Karpas-422 (cell line): ENCODE measurements at places on chromosomes 1 and 21. TPM values are rescaled to one million over a fixed set of nuclear protein-coding genes. Genes with fewer than 3 reads are reported as not detected.

- no peak for DNase-seq
- H3K4me1 ChIP-seq, result peaks cover 42% of the 10 kb centered on the region
- no peaks in the 10 kb centered on the region for H3K27me3 ChIP-seq
Measured at GRCh38 chr1:15620155-15620545, 2.9 kb downstream of the DDI2 start.

DNA sequence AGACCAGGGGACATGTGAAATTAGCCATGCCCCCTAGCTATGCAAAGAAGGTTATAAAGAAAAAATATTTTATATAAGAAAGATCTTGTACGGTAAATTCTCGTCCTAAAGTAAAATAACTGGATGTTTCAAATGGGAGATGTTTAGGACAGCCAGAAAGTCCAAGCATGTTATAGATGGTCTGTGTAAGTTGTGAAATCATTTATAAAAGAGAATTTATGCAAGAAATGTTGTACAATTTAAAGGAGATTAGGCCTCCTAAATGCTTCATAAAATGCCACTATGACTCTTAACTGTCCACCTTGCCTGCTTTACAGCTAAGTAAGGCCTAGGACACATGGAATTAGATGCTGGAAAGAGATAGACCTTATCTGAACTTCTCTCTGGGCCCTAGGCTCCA is 118.1 kb upstream of the POGK start:
- no peaks in the 10 kb centered on the region for H3K4me1 ChIP-seq
- H3K4me3 ChIP-seq, result no peak overlapping the region
- no peaks in the 10 kb centered on the region for H3K27me3 ChIP-seq
- H3K27ac ChIP-seq, result no peak overlapping the region
- no peaks in the 10 kb centered on the region for H3K36me3 ChIP-seq

GRCh38 chr1:202596638-202597037 is 113.6 kb downstream of the SYT2 start:
- H3K4me3 ChIP-seq, result no peak overlapping the region
- H3K27me3 ChIP-seq, result no peaks in the 10 kb centered on the region
- H3K4me1 ChIP-seq, result no peaks in the 10 kb centered on the region
- DNase-seq, result no peak
- no peak overlapping the region for H3K27ac ChIP-seq

DNA sequence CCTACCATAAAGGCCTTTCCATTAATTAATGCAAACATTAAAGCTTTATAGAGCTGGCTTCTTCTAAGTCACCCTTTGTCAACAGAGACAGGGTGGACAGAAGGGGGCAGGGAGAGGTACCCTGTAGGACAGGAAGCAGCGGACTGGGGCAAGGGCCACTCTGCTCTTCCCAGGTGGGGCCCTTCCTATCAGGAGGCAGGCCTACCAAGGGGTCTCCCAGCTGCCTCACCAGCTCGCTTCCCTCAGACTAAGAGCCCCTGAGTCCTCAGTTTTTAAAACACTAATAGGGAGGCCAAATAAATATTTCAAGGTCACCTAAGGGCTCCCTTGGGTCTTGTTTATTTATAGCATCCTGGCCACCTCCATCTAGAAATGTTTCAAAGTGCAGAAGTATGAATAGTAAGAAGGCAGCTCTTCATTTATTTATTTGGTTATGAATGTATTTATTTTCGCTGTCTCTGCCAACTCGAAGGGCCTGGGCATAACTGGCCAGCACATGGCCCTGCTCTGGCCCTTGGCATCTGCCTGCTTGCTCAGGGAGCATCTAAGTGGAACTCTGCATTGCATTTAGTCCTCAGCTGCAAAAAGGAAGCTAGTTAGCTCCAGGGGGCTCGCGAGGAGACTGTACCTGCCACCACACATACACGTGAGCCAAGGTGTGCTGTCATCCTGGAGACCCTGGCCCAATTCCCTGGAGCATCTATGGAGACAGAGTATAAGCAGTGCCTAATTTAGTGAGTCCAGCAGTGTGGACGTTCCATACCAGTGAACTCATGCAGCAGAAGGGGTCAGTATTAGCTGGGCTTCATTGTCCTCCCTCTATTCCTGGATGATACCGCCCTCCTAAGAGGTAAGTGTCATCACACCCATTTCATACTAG is 395.1 kb upstream of the VAMP3 start:
- H3K27ac ChIP-seq, result no peak overlapping the region
- no peaks in the 10 kb centered on the region for H3K27me3 ChIP-seq
- no peaks in the 10 kb centered on the region for H3K36me3 ChIP-seq
- H3K4me1 ChIP-seq, result peaks cover 29% of the 10 kb centered on the region
- H3K4me3 ChIP-seq, result no peak overlapping the region
- DNase-seq, result no peak

DNA sequence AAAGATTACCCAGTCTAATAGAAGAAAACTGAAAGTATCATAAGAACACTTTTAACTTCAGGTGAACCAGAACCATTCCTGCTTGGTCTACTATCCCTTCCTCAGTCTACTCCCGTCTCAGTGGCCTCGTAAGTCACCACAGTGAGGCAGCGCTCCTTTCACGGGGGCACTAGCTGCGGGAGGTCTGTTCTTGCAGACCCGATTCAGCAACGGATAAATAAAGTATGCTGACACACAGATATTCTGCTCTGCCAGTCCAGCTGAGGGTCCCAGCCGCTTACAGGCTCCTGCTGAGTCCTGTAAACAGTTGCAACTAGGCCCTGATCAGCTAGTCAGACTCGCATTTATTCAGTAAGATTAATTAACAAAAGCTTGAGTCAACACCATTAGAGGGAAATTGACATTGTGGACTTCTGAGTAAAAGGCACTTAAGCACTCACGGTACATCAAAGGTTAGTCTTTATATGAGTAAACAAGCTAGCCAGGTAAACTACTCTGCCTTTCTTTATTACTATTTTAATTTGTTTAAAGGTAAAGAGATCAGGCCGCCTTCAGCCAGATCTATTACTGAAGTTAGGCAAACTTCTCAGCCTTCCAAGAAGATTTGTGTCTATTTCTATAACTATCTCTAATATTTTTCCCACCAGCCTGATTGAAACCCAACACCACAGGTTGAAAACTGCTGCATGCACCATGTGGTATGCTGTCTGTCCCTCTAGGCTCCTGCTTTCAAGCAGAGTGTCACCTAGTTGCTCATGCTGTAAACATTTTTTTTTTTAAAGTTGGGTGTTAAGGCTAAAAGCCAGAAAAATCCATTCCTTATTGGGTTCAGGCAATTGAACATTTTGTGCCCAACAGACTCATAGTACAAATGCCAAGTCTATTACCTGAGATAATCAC is 87.7 kb downstream of the INTS7 start:
- H3K36me3 ChIP-seq, result peaks cover 6% of the 10 kb centered on the region; the same call in 1 of the 2 replicates
- no peak for DNase-seq
- H3K4me1 ChIP-seq, result peaks cover 24% of the 10 kb centered on the region
- H3K27ac ChIP-seq, result no peak overlapping the region
- H3K4me3 ChIP-seq, result no peak overlapping the region
- no peaks in the 10 kb centered on the region for H3K27me3 ChIP-seq

DNA sequence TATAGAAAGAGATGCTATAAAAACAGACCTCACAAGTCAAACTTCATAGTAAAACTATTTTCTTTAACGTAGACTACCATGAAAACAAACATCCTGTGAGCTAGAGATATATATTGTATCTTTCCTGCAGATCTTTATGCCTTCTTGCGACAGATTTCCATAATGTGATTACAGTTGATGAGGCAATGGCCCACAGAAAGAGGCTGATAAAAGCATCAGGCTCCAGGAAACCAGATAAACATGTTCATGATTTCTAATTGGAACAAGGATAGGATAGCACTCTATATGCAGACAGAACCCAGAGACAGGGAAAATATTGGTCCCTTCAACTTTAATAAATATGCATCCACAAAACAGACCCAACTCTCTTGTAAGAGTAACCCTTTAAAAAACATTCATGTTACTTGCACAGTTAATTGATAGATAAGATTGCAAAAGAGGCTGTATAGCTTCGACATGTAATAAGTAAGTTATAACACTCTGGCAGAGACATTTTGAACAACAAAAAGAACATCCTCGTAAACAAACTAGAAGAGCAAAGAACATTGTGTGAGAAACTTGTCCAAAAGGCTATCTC is 329.4 kb downstream of the AGBL4 start:
- no peaks in the 10 kb centered on the region for H3K4me1 ChIP-seq
- no peak overlapping the region for H3K27ac ChIP-seq
- H3K36me3 ChIP-seq, result no peaks in the 10 kb centered on the region
- H3K27me3 ChIP-seq, result no peaks in the 10 kb centered on the region
- no peak for DNase-seq

GRCh38 chr1:94281361-94282142 is 44.2 kb upstream of the ARHGAP29 start:
- H3K4me1 ChIP-seq, result no peaks in the 10 kb centered on the region
- H3K27ac ChIP-seq, result no peak overlapping the region
- no peak overlapping the region for H3K4me3 ChIP-seq
- no peaks in the 10 kb centered on the region for H3K36me3 ChIP-seq
- H3K27me3 ChIP-seq, result no peaks in the 10 kb centered on the region

DNA sequence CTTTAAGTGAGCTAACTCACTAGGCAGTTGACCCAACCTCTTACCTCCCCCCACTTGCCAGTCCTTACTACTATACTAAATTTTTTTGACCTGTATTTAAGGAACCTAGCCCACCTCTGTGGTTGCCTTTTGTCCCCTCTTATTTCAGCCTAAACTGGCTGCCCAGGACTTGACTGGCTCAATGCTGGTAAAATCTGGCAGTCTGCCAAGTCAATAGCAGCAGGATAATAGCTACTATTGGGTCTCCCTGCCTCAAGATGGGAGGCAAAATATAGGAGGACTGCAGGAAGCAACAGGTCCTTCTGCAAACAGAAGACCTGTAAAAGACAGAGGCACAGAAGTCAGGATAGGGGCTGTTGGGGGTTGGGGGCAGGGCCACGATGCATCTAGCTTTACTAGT is 144.2 kb upstream of the POGK start:
- H3K27ac ChIP-seq, result no peak overlapping the region
- H3K4me3 ChIP-seq, result no peak overlapping the region
- H3K36me3 ChIP-seq, result no peaks in the 10 kb centered on the region
- H3K27me3 ChIP-seq, result no peaks in the 10 kb centered on the region
- no peak for DNase-seq
- no peaks in the 10 kb centered on the region for H3K4me1 ChIP-seq

The NCMAP gene
- total RNA-seq, result not detected in 2 replicates

The GPR25 gene
- total RNA-seq, result not detected in 2 replicates
